Renal pelvis (tissue), 12 donors: ENCODE measurements at places on chromosomes 3 and 15. TPM values are rescaled to one million over a fixed set of nuclear protein-coding genes. Genes with fewer than 3 reads are reported as not detected.

DNA sequence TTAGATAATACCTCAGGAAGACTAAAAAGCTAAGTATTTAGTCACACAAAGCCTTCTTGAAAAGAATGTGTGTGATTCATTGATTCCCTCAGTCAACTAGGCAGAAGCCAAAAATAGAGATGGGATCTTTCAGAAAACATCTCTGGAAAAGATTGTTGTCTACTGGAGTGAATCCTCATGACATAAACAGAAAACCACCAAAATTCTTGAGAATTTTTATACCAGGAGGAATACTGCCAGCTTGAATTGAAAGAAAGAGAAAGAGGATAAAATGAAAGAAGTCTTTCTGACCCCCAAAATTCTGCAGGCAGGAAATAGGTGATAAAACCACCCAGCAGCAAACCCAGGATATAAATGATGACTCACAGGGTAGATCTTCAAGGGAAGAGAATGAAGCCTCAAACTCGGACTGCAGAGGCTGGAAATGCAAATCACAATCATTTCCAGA, 363.1 kb upstream of the PLSCR5 start:
- DNase-seq: no peak

SLC28A2 gene
- 0.59 TPM for polyA plus RNA-seq

DNA sequence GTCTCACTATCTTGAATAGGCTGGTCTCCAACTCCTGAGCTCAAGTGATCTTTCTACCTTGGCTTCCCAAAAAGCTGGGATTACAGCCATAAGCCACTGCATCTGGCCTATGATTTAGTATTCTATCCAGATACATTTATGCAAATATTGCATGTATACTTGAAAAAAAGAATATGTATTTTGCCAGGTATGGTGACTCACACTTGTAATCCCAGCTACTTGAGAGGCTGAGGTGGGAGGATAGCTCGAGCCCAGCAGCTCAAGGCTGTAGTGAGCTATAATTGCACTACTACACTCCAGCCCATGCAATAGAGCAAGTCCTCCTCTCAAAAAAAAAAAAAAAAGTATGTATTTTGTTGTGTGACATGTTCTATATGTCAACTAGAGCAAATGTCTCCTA, 54.4 kb downstream of the SLC15A2 start:
- DNase-seq: no peak

DNA sequence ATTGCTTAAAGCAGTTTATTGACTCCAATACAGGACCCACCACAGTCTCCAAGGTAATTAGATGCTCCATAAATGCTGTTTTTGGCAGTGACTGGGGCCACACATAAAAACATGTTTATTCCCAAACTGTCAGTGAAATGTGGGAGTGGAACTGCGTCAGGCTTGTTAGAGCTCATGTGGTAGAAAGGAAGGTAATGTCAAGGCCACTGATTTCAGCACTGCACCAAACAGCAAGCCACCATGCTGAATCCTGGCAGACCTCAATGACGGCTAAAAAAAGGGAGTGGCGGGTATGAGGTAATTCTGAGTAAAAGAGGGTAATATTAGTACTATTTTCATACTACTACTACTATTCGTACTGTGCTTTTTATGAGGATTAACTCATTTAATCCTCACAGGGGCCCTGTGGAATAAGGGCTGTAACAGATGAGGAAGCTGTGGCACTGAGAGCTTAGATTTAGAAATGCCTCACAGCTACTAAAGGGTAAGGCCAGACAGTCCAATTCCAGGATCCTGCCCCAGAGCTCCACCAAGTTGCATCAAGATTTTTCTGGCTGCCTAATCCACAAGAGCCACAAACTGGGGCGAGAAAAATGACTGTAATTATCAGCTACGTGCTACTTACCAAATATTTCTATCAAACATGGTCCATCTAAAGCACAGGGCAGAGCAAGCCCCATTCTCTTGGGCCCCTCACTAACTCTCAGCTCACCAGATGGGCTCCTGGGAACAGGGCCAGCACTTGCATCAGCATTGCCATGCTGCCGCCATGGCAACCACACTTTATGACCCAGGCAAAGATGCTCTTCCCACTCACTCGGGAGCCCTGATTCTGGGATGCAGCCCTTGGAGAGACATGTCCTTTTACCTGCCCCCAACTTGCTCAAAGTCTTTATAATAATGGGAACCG, 83.6 kb upstream of the SPATA12 start:
- no peak for DNase-seq

DNA sequence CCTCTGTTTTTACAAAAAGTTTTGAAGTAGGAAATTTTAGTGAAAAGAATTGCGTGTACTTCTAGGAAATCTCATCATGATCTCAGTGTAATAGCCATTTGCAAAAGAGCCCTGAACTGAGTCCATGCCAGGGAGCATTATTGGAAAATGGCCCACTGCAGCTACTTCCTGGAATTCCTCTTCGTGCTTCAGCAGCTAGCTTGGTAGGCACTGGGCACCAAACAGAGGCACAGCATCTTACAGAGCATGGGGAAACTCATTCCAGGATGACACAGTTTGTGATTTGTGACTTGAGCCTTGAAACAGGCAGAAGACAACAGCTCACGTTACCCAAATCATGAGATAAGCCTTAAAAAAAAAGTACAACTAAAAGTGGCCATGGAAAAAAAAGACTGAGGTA, 179.1 kb downstream of the WDR72 start:
- DNase-seq: no peak

DNA sequence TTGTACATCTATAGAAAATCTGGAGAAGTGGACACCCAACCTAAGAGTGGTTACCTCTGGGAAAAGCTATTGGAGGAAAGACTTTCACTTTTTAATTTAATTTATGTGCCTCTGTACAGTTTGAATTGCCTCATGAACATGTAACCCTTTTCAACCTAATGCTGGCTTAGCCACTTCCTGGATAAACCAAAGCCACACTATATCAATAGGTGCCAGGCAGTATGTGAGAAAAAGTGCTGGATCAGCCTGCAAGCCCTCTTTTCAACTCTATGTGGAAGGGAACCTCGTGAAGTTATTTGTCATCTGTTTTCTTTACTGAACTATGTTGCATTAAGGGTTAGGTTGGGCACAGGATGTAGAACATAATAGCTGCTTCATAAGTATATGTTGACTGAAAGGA, 9.3 kb upstream of the TOPAZ1 start:
- DNase-seq: no peak

DNA sequence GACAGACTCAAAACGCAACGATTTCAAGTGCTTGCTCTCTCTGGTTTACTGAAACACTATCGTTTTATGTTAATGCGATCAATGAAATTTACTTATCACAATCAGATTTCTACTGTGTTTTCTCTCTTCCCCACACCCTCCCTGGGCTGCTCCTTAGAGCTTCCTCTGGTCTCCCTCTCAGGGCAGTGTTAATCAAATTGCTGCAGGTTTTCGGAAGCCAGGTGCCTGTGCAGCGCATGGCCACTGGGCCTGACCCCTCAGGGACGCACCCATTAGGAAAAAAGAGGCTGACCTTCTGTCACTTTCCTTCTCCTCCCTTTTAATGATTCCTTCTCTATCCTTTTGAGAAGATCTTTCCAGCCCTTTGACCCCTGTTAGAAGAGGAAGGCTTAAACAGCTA, 134.5 kb upstream of the ONECUT1 start:
- no peak for DNase-seq

DNA sequence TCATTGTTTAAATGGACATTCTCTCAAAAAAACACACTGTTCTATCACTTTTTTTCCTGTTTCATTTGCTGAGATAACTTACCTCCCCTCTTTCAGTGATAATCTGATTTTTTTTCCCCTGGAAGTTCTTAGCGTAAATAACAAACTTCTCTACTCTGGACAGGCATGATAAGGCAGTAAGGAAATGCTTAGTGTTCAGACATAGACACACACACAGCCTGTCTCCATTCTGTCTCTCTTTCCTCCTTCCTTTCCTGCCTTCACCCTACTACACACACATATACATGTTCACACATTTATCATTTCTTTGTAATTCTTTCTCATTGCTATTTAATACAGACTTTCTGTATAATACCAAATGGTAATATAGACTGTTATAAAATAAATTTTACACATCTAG, 470.8 kb upstream of the ROBO1 start:
- no peak for DNase-seq

FRMD4B gene
- 38.6 TPM for polyA plus RNA-seq

DNA sequence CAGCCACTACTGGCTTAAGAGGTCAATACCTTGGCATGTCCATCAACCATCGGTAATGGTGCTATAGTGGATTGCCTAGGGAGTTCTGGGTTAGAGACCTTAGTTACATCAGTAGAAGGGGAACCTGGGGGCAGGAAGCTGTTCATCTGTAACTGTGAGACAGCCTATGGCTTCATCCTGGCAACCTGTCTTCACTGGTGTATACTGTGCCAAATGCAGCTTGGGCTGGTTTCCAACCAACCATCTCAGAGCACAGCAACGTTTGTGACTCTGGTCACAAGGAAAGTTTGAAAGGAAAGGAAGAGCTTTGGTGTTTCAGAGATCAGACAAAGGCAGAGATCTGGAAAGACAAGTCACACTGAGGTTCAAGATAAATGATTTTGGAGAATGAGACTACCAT, 93.8 kb downstream of the TJP1 start:
- no peak for DNase-seq

GRCh38 chr3:138473391-138473790, 39.0 kb downstream of the ESYT3 start:
- DNase-seq: no peak

DNA sequence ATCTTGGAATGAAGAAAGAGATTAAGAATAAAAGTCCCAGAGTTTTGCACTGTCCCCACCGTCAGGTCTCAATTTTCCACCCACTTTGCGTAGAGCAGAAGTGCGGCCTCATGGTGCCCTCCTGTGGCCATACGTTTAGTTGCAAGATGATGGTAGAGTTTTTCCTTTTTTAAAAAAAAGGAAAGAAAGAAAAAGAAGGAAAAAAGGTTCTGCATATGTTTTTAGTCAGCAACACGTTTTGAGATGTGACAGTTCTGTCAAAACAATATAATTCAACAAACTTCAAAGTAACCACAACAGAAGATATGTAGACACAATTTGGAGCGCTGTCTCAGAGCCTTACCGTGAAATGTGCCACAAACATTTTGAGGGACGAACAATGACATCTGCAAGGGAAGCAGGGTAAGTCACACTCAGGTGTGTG, 24.6 kb downstream of the EBLN2 start:
- DNase-seq: peak; percentile 28

GRCh38 chr3:107512108-107512507, 10.7 kb upstream of the BBX start:
- DNase-seq: no peak

CCDC191 gene
- polyA plus RNA-seq: 24.3 TPM

WDR93 gene
- polyA plus RNA-seq: 3.4 TPM

DNA sequence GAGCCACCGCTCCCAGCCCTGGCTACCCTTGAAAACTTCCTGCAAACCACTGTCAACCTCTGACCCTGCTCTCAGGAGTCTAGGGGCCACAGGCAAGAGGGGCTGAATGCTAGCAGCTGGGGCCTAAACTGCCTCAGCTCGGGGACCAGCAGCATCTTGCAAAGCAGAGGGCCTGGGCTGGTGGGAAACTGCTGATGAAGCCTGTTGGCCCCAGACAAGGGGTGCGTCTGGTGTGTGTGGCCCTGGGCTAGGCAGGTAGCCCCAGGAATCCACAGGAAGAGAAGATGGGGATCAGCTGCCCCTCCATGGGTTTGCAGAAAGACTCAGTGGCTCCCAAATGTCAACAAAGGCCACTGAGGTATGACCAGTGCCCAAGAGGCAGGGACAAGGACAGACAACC, 8.2 kb upstream of the POLG start:
- DNase-seq: no peak

KBTBD12 gene
- 1.1 TPM for polyA plus RNA-seq

CIAO2A gene
- polyA plus RNA-seq: 75.5 TPM

DNA sequence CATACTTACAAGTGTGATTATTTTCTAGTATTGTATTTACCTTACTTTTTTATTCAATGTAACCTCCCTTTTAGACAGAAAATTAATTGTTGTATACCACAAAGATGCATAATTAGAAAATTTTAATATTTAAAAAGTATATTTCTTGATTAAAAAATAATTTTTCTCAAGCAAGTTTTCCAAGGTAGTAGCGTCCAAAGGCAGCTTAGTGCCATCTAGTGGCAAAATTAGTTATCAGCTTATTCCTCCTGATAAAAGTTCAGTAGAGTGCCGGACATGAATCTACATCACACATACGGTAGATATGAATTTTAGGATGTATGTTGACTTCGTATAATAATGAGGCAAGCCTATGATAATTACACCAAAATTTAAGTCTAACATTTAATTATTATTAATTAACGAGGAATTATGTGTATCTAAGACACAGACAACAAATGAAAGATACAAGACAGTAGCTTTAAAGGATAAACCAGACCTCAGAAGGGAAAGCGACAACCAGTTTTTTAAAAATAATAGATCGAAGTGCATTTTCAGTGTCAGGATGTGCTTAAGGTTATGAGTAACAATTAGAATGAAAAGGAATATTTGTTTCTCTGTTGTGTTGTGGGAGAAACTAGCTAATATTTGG, 405.9 kb downstream of the ROBO1 start:
- peak; percentile 22 for DNase-seq

- no peak for DNase-seq
These were observed 165.0 kb upstream of the SUCLG2 start for GRCh38 chr3:67819447-67819846.

DNA sequence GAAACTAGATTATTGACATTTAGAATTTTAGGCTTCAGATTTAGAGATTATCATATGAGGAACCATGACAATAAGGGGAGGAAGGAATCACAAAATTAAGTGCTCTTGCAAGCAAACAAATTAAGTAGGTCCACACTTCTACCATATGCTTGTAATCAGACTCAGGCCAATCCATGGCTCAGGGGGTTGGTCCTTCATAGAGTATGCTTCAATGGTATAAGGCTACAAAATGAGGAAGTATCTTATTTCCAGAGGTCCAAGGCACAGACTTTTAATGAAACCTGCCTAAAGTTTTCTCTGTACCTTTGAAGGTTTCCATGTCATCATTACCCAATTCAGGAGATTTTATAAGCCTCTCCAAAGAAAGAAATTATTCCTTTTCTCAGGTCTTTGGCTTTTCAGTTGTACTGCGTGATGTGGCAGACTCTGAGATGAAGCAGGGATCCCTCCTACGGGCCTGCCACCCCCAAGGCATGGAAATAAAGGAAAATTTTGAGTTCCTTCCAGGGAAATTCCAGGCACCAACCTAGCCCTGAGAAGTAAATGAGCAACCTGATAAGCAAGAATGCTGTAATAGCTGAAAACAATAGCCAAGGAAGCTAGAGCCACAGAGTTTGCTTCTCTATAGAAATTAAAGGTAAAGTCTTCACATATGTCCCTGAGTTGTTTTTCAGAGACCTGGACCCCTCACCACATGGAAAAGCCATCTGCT, 36.3 kb downstream of the SERPINI2 start:
- DNase-seq: no peak

GOLGA6L7 gene
- 0.52 TPM for polyA plus RNA-seq

GRCh38 chr3:126050050-126050392, 33.9 kb downstream of the SLC41A3 start:
- DNase-seq: no peak

GRM7 gene
- 1.5 TPM for polyA plus RNA-seq

CLN6 gene
- polyA plus RNA-seq: 38.9 TPM
